ENCODE measurements at places on chromosomes 16 and 17. TPM values are rescaled to one million over a fixed set of nuclear protein-coding genes. Genes with fewer than 3 reads are reported as not detected.

The KRT40 gene
- total RNA-seq: not detected

The DNASE1L2 gene
- 1.1 TPM for total RNA-seq

The NPEPPS gene
- 212 TPM for total RNA-seq

The GH2 gene
- not detected for total RNA-seq

The ARL4D gene
- 14.9 TPM for total RNA-seq

The ITGB3 gene
- 4.7 TPM for total RNA-seq

The KRT23 gene
- total RNA-seq: 0.16 TPM

The DCTN5 gene
- total RNA-seq: 84.8 TPM

The JMJD6 gene
- total RNA-seq: 13.7 TPM

The SULT1A3 gene
- 1.7 TPM for total RNA-seq
